SHP77 (cell line): ENCODE measurements at places on chromosomes 5 and 9.

DNA sequence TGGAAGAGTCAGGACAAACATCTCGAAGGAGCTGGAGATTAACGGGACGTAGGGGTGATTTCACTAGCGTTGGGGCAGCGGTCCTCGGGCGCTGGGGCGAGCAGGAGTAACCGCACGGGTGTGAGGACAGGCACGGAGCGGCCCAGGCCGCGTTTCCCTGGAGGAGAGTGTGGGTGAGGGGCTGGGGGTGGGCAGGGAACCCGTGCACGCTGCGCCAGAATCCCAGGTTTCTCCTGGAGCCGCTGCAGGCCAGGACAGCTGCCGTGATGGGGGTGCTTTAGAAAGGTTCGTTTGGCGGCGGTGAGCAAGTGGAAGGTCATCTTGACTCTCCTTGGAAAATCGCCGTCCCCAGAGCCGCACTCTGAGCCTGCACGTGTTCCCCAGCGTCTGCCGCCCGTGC is 290.2 kb upstream of the IRX1 start:
- DNase-seq = no peak

DNA sequence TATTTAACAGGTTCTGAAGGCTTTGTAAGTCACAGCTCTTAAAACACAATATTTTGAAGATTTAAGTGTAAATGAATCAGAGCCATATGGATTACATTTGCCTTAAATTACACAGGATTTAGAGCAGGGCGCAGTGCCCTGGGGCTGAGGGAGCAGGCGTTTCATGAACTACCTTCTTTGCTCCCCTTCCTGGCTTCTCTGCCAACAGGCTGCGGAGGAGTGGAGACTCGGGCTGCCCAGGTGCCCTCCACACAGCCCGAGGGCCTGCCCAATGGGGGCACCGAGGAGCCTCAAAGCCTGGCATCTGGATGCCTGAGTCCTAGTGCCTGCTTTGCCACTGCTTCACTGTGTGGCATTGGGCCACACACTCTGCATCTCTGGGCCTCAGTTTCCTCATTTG is 90.6 kb upstream of the HAND1 start:
- no peak for DNase-seq

GRCh38 chr5:9617221-9617620 is 12.9 kb downstream of the TAS2R1 start:
- DNase-seq = no peak

DNA sequence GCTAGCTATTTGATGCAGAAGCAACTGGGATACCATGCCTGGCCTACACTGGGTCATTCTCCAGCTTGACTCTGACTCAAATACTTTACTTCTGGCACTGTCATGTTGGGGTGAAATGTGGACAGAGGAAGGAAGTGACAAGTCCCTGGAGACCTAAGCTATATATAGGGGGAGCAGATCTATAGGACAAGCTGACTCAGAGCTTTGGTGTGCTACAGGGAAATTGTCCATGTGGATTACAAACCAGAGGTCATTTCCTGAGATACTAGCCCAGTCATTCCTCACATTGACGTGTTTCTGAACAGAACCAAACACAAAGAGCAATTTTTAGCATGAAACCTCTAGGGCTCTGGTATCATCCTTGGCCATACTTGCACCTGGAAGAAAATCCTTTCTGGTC is 531.6 kb upstream of the CLINT1 start:
- DNase-seq = no peak
